NCI-H187 (cell line): ENCODE measurements at places on chromosomes 3 and 15.

DNA sequence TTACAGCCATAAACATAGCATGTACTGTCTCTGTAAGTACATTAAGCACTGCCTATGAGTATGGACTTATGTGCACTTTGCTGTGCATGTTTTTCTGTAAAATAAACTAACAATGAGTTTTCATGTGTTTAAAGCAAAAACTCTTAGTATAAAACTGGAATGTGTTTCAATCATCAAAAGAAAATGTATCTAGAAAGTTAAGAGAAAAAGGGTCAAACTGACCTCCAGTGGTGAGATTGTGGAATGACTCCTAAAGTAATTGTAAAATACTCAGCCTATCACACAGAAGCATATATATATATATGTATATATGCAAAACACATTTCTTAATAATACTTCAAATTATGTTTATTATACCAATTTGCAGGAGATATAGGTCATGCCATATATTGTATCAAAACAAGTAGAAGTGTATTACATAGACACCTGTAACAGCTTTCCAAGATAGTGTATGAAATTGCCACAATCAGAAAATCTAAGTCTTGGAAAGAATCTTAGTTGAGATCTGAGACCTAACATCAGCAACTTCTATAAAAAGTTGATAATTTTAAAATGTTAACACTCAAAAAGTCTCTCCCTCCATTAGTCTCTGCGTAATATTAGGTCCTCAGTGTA lies 199.6 kb downstream of the FMN1 start:
- DNase-seq, result no peak

GRCh38 chr3:72171946-72172345 lies 387.0 kb upstream of the PROK2 start:
- no peak for DNase-seq

DNA sequence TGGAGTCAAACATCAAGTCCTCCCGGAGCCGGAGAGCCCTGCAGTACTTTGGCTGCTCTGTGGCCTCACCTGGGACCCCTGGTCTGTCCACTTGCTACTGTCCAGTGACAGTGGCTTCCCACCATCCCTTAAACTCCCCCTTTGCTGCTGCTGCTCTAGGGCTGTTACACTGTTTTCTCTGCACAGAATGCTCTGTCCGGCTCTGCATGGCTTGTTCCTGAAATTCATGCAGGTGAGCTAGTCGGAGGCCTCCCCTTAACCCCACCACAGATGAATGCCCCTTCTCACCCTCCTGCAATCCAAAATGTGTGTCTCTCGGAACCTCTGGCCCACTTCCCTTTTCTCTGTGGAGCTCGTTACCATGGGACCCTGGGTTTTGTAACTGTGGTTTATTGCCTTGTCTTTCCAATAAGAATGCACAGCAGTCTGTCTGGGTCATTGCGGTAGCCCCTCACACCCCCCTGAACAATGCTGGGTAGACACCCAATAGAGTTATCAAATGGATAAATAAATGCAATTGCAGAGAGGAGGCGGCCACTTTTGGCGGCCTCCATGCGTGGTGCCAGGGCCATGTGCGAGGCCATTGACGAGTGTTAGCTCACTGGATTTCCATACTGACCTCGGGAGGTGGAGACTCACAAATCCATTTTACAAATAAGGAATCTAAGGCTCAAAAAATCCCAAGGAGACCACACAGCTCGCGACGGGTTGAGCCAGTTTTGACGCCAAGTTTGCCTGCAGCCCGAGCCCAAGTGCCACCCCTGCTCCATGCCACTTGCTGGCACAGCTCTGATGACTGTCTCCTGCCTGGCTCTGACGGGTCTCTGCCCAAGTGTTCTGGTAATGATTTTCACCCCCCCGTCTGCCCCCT lies 48.5 kb downstream of the RGMA start:
- DNase-seq, result no peak

DNA sequence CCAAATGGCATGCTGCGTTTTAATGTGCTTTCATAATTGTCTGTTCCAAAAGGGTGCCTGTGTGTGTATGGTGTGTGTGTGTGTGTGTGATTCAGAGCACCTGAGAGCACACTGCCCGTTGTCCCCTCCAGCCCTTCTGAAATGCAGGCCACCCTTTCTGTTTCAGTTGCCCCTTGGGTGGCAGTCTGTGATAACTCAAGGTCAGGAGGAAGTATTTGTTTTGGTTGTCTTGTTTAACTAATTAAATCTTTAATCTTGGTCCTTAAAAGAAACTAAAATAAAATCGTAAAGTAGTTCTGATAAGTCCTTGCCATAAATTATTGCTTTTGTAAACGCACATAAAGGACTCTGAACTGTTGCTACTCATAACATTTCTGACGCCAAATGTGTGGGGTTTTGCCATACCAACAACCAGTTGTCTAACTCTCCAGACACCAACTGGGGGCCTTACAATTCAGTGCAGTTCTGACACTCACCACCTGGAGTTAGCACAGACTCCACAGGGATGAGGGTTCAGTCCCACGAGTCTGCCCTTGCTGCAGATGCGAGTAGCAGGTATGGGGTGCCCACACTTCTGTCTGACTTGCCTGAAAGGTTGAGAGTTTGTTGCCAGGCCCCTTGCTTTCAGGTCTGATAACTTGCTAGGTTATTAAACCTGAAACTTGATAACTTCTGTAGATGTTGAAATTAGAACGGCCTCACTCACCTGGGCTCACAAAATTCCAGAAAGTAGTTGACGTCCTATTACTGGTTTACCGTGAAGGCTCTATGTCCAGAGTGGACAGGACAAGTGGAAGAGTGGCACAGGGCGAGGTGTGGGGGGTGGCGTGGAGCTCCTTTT lies 157.3 kb downstream of the IGF1R start:
- DNase-seq, result no peak

GRCh38 chr3:45253316-45253715 lies 27.2 kb upstream of the TMEM158 start:
- DNase-seq, result no peak

DNA sequence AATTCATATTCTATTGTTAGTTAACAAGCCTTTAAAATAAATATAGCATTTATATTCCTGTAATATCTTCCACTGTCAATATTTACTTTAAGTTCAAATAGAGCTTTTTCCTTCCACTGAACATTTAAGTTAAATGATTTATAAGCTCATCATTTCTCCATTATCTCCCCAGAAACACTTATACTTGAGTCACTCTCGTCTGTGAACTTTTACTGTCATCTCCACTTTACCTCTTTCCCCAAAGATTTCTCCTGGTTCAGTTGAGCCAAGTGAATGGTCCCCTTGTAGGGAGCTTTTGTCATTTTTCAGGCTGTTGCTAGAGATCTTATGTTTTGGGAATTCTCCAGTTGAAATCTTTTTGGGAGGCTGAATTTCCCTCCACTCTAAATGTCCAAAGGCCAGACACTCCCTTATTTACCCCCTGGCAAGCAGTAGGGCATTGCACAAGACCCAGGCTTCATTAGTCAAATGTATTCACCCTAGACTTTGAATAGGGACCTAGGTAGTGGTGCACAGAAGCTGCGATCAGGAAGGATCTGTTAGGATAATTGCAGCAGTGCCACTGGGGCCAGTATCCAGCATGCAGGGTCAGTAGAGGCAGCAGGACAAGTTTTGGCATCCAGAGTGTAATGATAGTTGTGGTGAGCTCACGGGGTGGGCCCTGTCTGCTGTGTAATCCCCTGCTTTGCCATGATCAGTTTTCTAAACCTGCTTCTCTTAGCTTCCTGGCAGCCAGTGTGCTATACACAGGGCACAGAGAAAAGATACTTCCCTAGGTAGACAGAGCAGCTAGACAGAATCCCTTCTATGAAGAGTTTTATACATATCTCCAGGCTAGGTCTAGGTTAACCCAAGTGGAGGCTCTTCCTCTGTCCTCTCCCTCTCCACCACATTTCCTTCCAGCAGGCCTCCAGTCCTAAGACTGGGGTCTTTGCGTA lies 356.5 kb upstream of the SLCO3A1 start:
- DNase-seq, result no peak

- no peak for DNase-seq
Observed at GRCh38 chr3:57967590-57967989, 40.6 kb upstream of the FLNB start.

DNA sequence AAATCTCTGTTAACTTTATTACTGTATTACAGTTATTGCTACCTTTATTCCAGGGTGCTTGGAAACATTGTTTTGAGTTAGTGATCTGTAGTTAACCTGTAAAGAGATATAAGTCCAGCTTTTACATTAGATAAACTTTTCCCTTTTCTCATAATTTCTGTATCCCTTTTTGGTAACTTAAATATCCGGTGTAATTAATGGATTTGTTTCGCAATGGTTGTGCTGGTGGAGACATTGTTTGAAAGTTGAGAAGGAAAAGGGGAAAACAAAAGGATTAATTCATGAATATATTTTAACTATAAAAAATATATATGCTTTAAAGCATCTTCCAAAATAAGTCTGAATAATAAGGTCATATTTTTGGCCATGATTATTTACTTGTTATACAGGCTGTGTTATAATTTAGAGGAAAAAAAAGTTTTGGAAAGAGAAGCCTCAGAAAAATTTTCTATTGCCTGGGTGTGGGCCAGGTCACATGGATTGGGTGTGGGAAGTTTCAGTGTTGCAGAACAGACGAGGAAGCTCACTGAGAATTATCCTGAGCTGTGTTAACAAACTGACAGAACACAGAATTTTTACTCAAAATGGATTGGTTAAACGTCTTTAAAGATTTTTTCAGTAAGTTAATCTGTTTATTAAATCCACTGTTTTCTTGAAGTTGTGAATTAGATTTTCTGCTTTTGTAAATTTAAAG lies 27.7 kb upstream of the IL20RB start:
- no peak for DNase-seq

DNA sequence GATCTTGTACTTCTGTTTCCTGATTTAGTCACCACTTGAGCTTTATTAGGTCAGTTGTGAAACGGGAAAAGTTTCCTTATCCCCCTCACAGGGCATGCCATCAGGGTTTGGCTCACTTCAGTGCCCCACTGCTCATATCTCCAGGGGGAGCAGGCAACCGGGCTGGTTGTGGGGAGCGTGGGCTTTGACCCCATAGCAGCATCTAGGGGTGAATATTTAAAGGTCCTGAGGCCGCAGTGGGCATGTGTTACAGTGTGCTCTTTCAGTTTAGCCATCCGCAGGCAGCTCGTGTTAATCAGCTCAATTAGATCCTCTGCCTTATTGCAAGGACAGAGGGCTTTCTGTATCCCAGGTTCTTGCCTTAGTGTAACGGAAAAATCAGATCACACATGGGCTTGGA lies 71.9 kb downstream of the MRPL46 start:
- no peak for DNase-seq
